ENCODE measurements at places on chromosomes 2 and 18.
A peak's percentile ranks its signal among the peaks of the same experiment; 100 is the strongest.

DNA sequence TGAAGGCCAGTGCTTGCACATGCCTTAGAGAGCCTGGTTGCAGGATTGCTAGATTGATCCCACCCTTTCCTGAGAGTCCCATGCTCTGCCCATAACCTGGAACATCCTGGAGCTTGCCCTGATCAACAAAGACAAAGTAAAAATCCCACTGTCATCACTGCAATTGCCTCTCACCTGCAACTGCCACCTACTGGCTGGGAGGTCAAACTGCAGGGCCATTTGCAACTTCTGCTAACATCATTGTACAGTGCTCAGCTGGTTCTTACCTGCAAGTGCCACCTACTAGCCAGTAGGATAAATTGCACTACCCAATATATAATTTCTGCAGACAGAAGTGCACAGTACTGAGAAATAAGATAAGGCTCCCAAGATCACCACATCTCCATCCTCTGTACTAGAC lies 947.5 kb downstream of the CPS1 start:
- no peak for DNase-seq

- no peak for DNase-seq
Measured at GRCh38 chr18:45004546-45005080, 323.9 kb downstream of the SETBP1 start.

DNA sequence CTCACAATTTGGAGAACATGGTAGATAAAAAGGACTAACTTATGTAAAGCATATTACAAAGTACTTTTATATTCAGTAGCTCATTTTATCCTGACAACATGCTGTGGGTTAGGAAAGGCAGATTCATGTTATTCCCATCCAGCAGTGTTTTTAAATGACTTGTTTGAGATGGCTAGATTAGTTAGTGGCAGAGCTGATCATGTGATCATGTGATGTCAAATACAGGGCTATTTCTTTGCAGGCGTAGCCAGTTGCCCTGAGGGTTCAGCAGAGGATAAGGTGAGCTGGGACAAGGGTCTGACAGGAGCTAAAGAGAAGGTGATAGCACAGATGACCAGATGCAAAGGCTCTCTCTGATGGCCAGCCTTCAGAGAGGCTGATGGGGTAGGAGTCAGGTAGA lies 97.8 kb downstream of the ADD2 start:
- DNase-seq = no peak

DNA sequence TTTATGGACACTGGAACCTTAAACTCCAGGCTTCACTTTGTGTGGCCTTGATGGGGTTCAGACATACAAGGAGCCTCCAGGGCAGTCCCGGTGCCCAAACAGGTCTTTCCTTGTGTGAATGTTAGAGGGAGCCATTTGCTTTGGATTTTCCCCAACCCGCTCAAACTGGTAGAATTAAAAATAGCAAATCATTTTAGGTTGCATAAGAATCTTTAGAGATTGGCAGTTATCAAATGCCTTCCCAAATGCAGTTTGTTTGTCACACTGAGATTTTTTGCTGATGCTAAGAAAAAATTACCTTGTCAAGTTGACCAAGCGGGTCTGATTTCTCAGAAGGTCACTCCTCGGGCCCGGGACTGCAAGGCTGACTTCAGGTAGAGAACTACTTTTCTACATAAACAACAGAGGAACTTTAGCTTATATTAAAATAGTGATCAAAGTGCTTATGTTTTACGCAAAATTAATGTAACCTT lies 36.4 kb downstream of the ATP6V1C2 start:
- DNase-seq = no peak

DNA sequence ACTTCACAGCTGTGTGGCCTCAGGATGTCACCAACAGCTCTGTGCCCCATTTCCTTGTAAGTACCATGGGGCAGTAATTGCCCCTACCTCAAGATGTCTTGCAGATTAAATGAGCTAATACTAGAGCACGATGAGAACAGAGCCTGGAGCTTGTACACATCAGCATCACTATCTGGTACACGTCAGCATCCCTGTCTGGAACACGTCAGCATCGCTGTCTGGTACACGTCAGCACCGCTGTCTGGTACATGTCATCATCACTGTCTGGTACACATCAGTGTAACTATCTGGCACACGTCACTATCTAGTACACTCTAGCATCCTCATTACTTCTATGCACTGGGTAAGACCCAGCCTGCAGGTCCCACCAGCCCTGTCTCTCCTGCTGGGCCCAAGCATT lies 37.2 kb downstream of the AQP12A start:
- DNase-seq = no peak

DNA sequence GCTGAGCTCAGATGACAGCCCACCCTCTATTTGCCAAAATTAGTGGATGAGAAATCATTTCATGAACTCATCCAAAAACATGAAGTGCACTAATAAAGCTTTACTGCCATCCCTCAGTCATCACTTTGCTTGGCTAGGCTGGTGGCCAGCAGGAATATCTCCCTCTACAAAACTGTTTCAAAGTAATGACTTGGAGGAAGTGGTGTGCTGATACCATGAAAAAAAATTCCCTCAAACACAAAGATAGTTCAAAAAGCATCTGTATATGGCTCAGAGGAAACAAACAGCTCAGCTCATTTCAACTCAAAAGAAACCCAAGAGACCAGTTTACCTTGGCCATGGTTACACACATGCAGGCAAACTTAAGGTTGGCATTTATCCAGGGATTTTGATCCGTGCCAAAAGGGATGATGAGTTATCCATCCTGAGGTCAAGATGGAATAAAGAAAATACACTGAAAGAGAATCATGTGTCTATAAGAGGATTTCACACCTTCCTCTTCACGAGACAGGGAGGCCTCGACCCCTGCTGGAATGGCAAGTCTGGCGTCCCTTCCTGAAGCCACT lies 18.4 kb upstream of the WIPF1 start:
- peak; percentile 73 for DNase-seq
